ENCODE measurements at places on chromosomes 13 and 19. TPM values are rescaled to one million over a fixed set of nuclear protein-coding genes. Genes with fewer than 3 reads are reported as not detected.

Gene OR4F17
- total RNA-seq: not detected

Gene DIRAS1
- 7.3 TPM for total RNA-seq

Gene PARP4
- 37.9 TPM for total RNA-seq

Gene TMEM59L
- total RNA-seq: not detected

Gene TSSK6
- 1.7 TPM for total RNA-seq

Gene ZNF540
- 0.92 TPM for total RNA-seq

Gene VSIG10L
- total RNA-seq: 0.75 TPM

Gene TYROBP
- total RNA-seq: not detected

Gene PRR22
- 2.0 TPM for total RNA-seq

Gene TUBA3C
- 0.72 TPM for total RNA-seq

Gene NOSIP
- total RNA-seq: 46.5 TPM

Gene COL5A3
- 2.1 TPM for total RNA-seq

Gene GPR4
- 0.24 TPM for total RNA-seq

Gene BRSK1
- total RNA-seq: 3.5 TPM

Gene NTN5
- total RNA-seq: 0.05 TPM

Gene PRR36
- total RNA-seq: 0.72 TPM

Gene TMEM86B
- total RNA-seq: 0.21 TPM

Gene FOXA3
- not detected for total RNA-seq

Gene SLC10A2
- total RNA-seq: not detected

Gene LMTK3
- total RNA-seq: not detected

Gene NMRK2
- total RNA-seq: 1.2 TPM

Gene ONECUT3
- total RNA-seq: not detected
